ENCODE measurements at places on chromosomes 5 and 9. TPM values are rescaled to one million over a fixed set of nuclear protein-coding genes. Genes with fewer than 3 reads are reported as not detected.

The CTXN3 gene
- total RNA-seq: not detected

The C5 gene
- 3.7 TPM for total RNA-seq

The NUTM2F gene
- total RNA-seq: not detected

The PHYKPL gene
- 47.9 TPM for total RNA-seq

The ARL14EPL gene
- not detected for total RNA-seq

The CDKN2B gene
- total RNA-seq: 10.2 TPM

All from regular cardiac myocyte (primary cell).